Astrocyte (in vitro differentiated cells and primary cell): ENCODE measurements at places on chromosomes 11 and 22. TPM values are rescaled to one million over a fixed set of nuclear protein-coding genes. Genes with fewer than 3 reads are reported as not detected.

C22orf15 gene
- total RNA-seq: 0.38 and 0.39 TPM in 2 replicates

XBP1 gene
- 142 and 155 TPM in 2 replicates for total RNA-seq

LAYN gene
- total RNA-seq: 47.5 and 54.5 TPM in 2 replicates

TPBGL gene
- 0.20 and 0.41 TPM in 2 replicates for total RNA-seq

SSTR3 gene
- total RNA-seq: 0.07 TPM in 1 of 2 replicates, not detected in the other

NTM gene
- total RNA-seq: 98.2 and 108 TPM in 2 replicates

FSHB gene
- not detected in 2 replicates for total RNA-seq

PGM2L1 gene
- 41.0 and 43.6 TPM in 2 replicates for total RNA-seq

C11orf86 gene
- not detected in 2 replicates for total RNA-seq

HTR3B gene
- not detected in 2 replicates for total RNA-seq

P2RY2 gene
- 0.12 and 0.30 TPM in 2 replicates for total RNA-seq

ETS1 gene
- total RNA-seq: 87.7 and 107 TPM in 2 replicates

TRIM49 gene
- 0.24 and 0.32 TPM in 2 replicates for total RNA-seq

RAB30 gene
- total RNA-seq: 35.5 and 40.0 TPM in 2 replicates

CLMP gene
- total RNA-seq: 16.0 and 26.5 TPM in 2 replicates

IRF7 gene
- total RNA-seq: 75.4 and 80.6 TPM in 2 replicates

PIWIL4 gene
- 0.59 and 0.75 TPM in 2 replicates for total RNA-seq

TNNT3 gene
- total RNA-seq: not detected in 2 replicates

CAVIN3 gene
- 51.0 and 57.3 TPM in 2 replicates for total RNA-seq

C11orf52 gene
- total RNA-seq: 0.50 and 0.60 TPM in 2 replicates

ASCL2 gene
- not detected in 2 replicates for total RNA-seq

ADM2 gene
- 23.0 and 26.3 TPM in 2 replicates for total RNA-seq

CTSD gene
- 290 and 340 TPM in 2 replicates for total RNA-seq

MUC15 gene
- total RNA-seq: 0.10 and 0.16 TPM in 2 replicates

LGALS1 gene
- total RNA-seq: 240 and 260 TPM in 2 replicates

GSTT2B gene
- 4.2 and 4.9 TPM in 2 replicates for total RNA-seq
